ENCODE measurements at places on chromosomes 4 and X.
A peak's percentile ranks its signal among the peaks of the same experiment; 100 is the strongest.

DNA sequence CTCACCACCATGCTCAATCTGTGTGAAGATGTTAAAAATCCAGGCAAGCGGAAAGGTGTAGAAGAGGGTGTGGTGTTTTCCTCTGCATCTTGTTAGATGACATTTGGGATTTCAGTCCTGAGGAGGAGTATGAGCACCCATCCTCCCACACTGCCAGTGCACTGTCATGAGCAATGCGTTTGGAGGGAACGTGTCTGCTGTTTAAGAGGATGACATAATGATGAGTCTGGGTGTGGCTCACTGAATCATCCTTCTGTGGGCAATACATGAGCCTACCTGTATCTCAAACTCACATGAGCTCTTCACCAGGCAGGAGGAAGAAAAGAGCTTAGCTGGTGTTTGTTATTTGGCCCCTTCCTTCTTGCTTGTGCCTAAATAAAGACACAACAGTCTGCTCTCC, 67.9 kb upstream of the ARX start:
- DNase-seq = no peak

GRCh38 chr4:35548921-35549320, 695.4 kb downstream of the ARAP2 start:
- DNase-seq = no peak

- DNase-seq = no peak
Observed at GRCh38 chr4:158884280-158884679, 115.5 kb downstream of the FNIP2 start.

- no peak for DNase-seq
Observed at GRCh38 chrX:15170927-15171326, 99.0 kb downstream of the ASB9 start.

- DNase-seq = peak; percentile 40
Observed at GRCh38 chrX:40090050-40090804, 7.5 kb downstream of the BCOR start.

GRCh38 chr4:139297001-139297410, 4.3 kb upstream of the NAA15 start:
- peak; percentile 46 for DNase-seq

- peak; percentile 8 for DNase-seq
Observed at GRCh38 chrX:79080141-79080540, 64.3 kb upstream of the GPR174 start.

GRCh38 chr4:29113960-29114359, 1606.2 kb upstream of the PCDH7 start:
- no peak for DNase-seq

DNA sequence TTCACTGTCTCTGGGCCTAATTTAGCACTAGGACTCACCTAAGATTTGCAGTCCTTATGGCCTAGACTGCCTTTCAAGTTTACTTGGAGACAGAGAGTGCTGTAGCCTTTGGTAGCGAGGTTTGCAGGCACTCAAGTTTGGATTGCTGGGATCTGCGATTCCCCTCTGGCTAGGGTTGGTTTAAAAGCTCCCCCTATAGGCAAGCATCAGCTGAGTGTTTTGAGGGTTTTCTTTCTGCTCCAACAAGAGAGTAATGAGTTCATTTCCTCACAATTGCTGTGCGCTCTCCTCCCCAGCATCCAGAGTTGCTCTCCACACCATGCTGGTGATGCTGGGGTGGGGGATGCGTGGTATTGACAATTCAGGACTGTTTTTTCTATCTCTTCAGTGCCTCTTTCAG, 206.9 kb downstream of the GLUD2 start:
- peak; percentile 4 for DNase-seq

DNA sequence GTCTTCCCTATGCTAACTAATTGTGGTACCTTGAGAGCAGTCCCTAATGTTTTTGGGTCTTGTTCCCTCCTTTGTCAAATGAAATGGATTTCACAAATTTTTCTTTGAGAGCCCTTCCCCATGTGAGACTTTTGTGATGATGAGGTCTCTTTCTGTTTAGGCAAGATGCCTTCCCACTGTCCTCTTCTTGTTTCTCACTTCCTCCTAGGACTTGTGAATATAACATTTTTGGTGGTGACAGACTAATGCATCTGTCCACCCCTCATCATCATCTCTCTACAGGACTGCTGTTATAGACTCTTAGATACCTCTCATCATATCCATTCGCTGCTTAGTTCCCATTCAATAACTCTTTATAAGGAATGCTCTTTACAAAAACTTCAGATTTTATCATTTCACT, 8.7 kb upstream of the ANK2 start:
- no peak for DNase-seq
